ENCODE measurements at places on chromosomes 2 and 18.

DNA sequence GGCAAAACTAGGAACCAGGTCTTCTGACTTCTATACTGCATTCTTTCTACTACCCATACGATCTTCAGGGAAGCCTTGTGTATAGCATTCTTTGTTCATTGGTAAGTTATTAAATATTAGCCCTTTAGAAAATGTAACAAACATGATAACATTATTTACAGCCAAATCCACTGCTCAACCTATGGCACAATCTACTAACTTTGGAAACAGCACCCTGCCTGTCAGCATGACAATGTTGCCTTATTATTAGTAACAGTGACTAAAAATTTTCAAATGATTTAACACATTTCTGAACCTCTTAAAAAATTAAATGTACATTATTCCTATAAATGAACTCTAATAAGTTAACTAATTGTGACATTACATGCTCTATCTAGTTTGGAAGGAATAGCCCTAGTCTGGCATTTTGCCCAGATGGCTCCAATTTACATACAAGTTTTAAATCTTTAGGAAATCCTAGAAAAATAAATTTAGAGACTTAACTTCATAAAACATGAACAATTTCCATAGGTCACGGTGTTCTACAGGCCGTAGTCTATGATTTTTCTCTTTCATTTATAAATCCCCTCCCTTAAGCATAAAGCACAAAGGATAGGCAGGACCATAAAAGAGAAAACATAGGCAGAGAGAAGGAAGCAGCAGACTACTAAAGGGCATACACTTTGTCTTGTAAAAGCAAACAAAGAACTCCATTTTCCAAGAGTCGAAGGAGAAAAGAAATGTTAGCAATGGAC is 33.7 kb downstream of the YES1 start:
- H3K4me3 ChIP-seq, result no peak overlapping the region
- no peaks in the 10 kb centered on the region for H3K27me3 ChIP-seq
- no peak for DNase-seq
- H3K4me1 ChIP-seq, result peaks cover 35% of the 10 kb centered on the region
- H3K27ac ChIP-seq, result no peak overlapping the region
- no peaks in the 10 kb centered on the region for H3K36me3 ChIP-seq

- H3K27me3 ChIP-seq, result no peaks in the 10 kb centered on the region
- H3K36me3 ChIP-seq, result peaks cover 16% of the 10 kb centered on the region
- H3K4me3 ChIP-seq, result peak overlapping the region; percentile 75
- H3K27ac ChIP-seq, result peak overlapping the region; percentile 99
- peaks cover 33% of the 10 kb centered on the region for H3K4me1 ChIP-seq
- DNase-seq, result peak; percentile 99
Observed at GRCh38 chr2:676647-677055, 555 bp downstream of the TMEM18 start.

DNA sequence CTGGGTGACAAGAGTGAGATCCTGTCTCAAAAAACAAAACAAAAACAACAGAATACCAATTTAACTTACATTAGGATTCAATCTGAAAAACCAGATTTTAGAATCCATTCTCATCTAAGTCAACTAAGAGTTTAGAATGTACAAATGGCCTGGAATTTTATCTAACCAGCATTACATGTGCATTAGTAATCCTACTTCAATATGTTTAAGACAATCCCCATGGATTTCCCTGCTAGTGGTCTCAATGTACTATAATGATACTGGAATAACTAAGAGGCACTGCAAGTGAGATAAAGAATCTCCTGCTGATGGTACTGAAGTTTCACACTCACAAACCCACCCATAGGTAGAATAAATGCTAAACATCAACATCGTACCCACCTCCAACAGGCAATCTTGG is 53.9 kb upstream of the DNER start:
- H3K36me3 ChIP-seq, result peaks cover 98% of the 10 kb centered on the region
- H3K4me3 ChIP-seq, result no peak overlapping the region
- H3K27me3 ChIP-seq, result no peaks in the 10 kb centered on the region
- no peak for DNase-seq
- no peaks in the 10 kb centered on the region for H3K4me1 ChIP-seq
- H3K27ac ChIP-seq, result no peak overlapping the region

GRCh38 chr2:64675860-64676259 is 22.1 kb upstream of the SERTAD2 start:
- no peaks in the 10 kb centered on the region for H3K27me3 ChIP-seq
- H3K27ac ChIP-seq, result no peak overlapping the region
- H3K4me3 ChIP-seq, result no peak overlapping the region
- no peaks in the 10 kb centered on the region for H3K36me3 ChIP-seq
- H3K4me1 ChIP-seq, result no peaks in the 10 kb centered on the region
- DNase-seq, result no peak

DNA sequence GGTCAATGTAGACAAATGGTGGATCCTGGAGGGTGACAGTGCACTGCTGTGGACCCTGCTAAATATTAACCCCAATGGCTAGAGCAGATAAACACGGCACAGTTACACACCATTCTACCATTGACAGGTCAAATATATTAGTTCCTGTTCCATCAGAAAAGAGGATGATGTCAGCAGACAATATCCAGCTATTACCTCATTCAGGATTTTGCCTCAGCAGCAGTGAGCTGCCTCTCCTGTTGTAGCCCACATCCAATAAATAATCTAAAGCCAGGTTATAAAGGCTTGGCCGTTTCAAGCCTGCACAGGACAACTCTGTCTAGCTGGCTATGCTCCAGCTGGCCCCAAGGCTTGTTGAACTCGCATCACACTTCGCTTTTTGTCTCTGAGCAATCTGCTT is 31.6 kb upstream of the NETO1 start:
- no peaks in the 10 kb centered on the region for H3K36me3 ChIP-seq
- H3K4me3 ChIP-seq, result no peak overlapping the region
- no peaks in the 10 kb centered on the region for H3K4me1 ChIP-seq
- DNase-seq, result no peak
- no peak overlapping the region for H3K27ac ChIP-seq
- no peaks in the 10 kb centered on the region for H3K27me3 ChIP-seq

GRCh38 chr18:51110073-51110797 is 80.2 kb downstream of the SMAD4 start:
- peak overlapping the region; percentile 37 for H3K4me3 ChIP-seq
- DNase-seq, result peak; percentile 57
- H3K4me1 ChIP-seq, result peaks cover 3% of the 10 kb centered on the region
- no peaks in the 10 kb centered on the region for H3K36me3 ChIP-seq

DNA sequence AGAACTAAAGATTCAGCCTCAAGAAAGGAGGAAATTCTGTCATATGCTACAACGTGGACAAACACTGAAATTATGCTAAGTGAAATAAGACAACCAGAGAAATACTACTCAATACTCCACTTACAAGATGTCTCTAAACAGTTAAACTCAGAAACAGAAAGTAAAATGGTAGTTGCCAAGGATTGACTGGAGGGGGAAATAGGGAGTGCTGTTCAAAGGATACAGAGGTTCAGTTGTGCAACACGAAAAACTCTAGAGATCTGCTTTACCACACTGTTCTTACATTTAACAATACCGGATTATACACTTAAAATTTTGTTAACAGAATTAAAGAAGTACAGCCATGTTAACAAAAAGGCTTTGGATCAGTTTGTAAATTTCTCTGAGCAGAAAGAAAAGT is 39.8 kb upstream of the C2orf15 start:
- H3K27me3 ChIP-seq, result no peaks in the 10 kb centered on the region
- H3K4me3 ChIP-seq, result no peak overlapping the region
- H3K36me3 ChIP-seq, result no peaks in the 10 kb centered on the region
- H3K27ac ChIP-seq, result no peak overlapping the region
